WTC11 (cell line): ENCODE measurements at places on chromosomes 2 and 18. TPM values are rescaled to one million over a fixed set of nuclear protein-coding genes. Genes with fewer than 3 reads are reported as not detected.
A peak's percentile ranks its signal among the peaks of the same experiment; 100 is the strongest.

- peaks cover 42% of the 10 kb centered on the region for H3K4me1 ChIP-seq
- DNase-seq = no peak
- H3K27me3 ChIP-seq = peaks cover 92% of the 10 kb centered on the region
- H3K27ac ChIP-seq = no peak overlapping the region
- no peak overlapping the region for H3K4me3 ChIP-seq
- H3K36me3 ChIP-seq = no peaks in the 10 kb centered on the region; the same call in 1 of the 2 replicates
Measured at GRCh38 chr2:176642074-176642473, 372.8 kb downstream of the MTX2 start.

DNA sequence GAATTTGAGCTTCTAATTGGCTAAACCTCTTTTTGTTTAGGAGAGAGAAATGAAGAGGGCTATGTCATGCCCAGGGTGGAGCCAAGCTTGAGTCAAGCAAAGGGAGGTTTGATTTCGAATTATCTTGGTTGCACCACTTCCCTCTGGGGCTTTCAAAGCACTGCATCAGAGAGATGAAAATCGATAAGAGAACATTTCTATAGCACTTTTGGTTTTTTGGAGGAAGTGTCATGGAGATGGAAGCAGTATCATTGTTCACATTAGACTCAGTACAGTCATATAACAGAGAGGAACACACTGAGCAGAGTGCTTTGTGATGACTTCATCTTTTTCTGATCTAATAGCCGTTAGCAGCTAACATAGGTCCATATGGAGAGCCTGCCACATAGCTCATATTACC, 120.3 kb upstream of the UXS1 start:
- H3K27me3 ChIP-seq = no peaks in the 10 kb centered on the region
- H3K4me3 ChIP-seq = no peak overlapping the region
- no peak overlapping the region for H3K27ac ChIP-seq
- no peaks in the 10 kb centered on the region for H3K36me3 ChIP-seq
- H3K4me1 ChIP-seq = peaks cover 7% of the 10 kb centered on the region; the same call in 1 of the 2 replicates

- DNase-seq = no peak
- peaks cover 15% of the 10 kb centered on the region for H3K4me1 ChIP-seq
- H3K4me3 ChIP-seq = no peak overlapping the region
- no peaks in the 10 kb centered on the region for H3K27me3 ChIP-seq
Measured at GRCh38 chr2:196278491-196278911, 107.1 kb upstream of the STK17B start.

GRCh38 chr2:191853843-191854242, 7.0 kb upstream of the CAVIN2 start:
- H3K4me1 ChIP-seq = peaks cover 18% of the 10 kb centered on the region
- DNase-seq = no peak
- H3K4me3 ChIP-seq = no peak overlapping the region

- no peak overlapping the region for H3K27ac ChIP-seq
- no peaks in the 10 kb centered on the region for H3K27me3 ChIP-seq
- H3K4me3 ChIP-seq = no peak overlapping the region
- no peaks in the 10 kb centered on the region for H3K4me1 ChIP-seq
- DNase-seq = no peak
Measured at GRCh38 chr2:166224197-166224596, 96.4 kb upstream of the SCN1A start.

DNA sequence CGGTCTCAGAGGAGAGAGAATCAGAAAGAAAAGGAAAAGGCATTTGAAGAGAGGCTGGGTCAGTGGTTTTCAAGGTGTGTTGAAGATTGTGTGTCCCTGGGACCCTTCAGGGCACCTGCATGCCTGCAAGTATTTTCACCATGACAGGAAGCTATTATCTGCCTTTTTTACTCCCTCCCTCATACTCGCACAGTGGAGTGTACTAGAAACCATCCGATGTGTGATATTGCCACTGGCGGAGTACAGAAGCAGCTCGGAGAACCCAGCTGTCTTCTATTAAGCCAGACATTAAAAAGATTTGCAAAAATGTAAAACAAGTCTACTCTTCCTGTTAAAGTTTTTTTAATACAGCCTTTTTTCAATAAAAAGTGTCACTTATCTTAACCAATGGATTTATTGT, 33.7 kb upstream of the RFX8 start:
- no peak overlapping the region for H3K27ac ChIP-seq
- no peak for DNase-seq
- peaks cover 6% of the 10 kb centered on the region; the same call in 1 of the 2 replicates for H3K27me3 ChIP-seq
- H3K36me3 ChIP-seq = peaks cover 7% of the 10 kb centered on the region

GRCh38 chr2:1688161-1688560, 56.2 kb downstream of the PXDN start:
- peaks cover 18% of the 10 kb centered on the region for H3K4me1 ChIP-seq
- H3K27me3 ChIP-seq = no peaks in the 10 kb centered on the region
- peaks cover 43% of the 10 kb centered on the region for H3K36me3 ChIP-seq
- H3K27ac ChIP-seq = peak overlapping the region; percentile 87
- H3K4me3 ChIP-seq = no peak overlapping the region
- no peak for DNase-seq

DNA sequence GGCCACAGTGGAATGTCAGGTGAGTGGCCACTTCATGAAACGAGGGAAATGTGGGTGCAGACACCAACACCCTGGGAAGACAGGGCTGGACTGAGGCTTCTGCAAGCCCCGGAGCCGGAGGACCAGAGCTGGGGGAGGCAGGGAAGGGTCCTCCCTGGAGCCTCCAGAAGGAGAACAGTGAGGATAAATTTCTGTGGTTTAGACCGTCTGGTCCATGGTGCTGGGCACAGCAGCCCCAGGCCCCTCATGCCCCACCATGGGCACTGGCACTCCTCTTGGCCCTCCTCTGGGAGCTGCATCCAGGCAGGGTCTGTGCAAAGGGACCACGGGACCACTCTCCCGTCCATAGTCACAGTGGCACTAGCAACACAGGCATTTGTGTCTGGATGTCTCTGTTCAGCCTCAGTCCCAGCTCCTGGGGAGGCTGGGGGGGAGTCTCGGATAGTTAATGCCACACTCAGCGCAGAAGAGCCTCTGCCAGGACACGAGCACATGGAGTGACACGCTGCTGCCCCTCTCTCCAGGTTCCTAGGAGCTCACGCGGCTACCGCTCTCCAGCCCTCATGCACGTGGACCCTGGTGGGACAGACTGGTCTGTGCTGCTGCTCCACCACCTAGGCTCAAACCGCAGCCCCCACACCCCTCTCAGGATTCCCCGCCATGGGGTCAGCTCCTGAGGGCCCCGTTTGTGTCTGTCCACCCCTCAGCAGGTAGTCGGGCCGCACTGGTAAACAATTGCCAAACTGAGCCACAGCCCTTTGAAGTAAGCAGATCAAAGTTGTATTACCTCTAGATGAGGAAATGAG, 305.9 kb upstream of the SALL3 start:
- H3K4me1 ChIP-seq = peaks cover 15% of the 10 kb centered on the region
- H3K27ac ChIP-seq = no peak overlapping the region
- peaks cover 23% of the 10 kb centered on the region for H3K36me3 ChIP-seq
- no peak for DNase-seq

DNA sequence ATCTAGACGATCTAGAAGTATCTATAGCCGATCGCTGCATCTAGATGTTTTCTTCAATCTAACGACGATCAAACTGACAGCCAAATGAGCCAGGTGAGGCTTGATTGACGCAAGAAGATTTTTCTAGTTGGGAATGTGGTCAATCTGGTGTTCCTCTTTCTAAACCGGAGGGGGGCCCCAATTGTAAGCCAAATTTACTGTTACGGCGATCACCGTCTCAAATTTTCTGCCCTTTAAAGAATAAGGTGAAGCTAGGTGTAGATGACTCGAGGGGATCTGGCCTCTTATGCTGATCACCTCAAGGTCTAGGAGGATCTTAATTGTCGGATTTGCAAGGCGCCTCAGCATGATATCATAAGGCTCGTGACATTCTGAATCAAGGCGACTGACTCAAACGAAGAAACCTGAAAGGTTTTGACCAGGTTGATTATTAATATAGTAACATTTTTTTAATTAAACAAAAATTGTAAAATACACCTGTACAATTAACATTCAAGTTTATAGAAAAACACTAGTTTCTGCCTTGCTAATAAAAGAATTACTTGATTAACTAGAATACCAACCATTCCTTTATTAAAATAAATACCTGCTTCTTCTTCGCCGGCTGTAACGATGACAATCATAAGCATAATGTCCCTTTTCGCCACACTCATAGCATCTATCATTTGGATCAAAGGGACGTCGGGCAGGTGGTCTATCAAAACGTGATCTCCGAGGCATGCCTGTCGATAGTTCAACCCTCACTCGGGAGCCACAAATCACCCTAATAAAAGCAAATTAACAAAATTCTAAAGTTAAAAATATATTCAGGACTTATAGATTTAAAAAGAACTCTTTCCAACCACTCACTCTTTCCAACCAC, 2.0 kb downstream of the SRSF7 start:
- no peak for DNase-seq
- peaks cover 44% of the 10 kb centered on the region for H3K4me1 ChIP-seq
- H3K4me3 ChIP-seq = peak overlapping the region; percentile 100

GRCh38 chr18:21342372-21342771, 100.3 kb downstream of the GREB1L start:
- no peak overlapping the region for H3K27ac ChIP-seq
- H3K4me1 ChIP-seq = peaks cover 20% of the 10 kb centered on the region
- no peak for DNase-seq

DNA sequence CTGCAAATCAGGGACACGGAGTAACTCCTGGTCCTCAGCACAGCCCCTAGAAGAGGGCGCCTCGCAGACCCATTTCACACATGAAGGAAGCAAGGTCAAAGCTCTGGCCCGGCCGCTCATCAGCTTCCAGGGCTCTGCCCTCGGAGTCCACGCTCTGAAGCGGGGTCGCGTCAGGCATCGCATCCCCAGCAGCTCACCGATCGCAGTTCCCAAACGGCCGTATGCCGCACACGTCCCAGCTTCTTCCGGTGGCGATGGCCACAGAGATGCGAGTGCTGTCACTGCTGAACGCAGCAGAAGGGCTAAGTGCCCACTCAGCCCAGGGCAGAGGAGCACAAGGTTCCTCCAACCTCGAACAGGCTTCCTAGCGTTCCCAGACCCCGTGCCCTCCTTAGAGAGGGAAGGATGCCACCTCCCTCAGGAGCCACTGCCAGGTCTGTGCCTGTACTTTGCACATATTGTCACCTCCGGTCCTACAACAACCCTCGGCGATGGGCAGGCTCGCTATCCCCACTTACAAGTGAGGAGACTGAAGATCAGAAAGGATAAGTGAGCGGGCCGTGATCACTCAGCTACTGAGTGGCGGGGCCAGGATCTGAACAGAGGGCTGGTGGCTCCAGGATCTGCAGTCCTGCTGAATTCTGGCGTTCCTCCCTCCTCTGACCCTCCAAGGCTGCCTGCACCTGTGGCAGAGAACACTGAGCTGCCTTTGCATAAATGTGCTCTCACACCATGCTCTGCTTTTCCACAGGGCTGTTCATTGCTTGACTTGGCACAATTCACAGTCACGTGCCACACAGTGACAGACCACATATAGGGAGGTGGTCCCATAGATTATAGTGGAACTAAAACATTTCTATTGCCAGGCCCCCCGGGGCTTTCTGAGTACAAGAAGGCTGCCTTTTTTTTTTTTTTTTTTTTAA, 71.4 kb downstream of the COPS8 start:
- H3K4me1 ChIP-seq = peaks cover 20% of the 10 kb centered on the region
- no peak overlapping the region for H3K27ac ChIP-seq
- peaks cover 3% of the 10 kb centered on the region; the same call in 1 of the 2 replicates for H3K36me3 ChIP-seq
- no peak for DNase-seq
- H3K27me3 ChIP-seq = no peaks in the 10 kb centered on the region; the same call in none of the 2 replicates

DNA sequence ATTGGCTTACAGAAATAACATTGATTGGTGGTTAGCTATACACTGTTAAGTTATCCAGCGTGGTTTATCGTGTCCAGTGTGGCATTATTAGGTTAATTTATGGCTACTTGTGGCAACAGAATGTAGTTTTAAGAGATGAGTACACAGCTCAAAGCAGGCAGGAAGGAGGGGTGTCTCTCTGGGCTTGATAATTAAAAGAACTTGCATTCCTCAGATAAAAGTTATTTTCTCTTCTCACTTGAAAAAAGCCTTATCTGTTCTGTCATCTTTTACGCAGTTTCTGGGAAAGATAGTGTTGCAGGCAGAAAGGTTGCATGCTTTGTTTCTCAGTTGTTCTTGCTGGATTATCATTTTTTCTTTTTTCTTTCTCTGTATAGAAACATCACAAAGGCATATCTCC, 154.4 kb upstream of the COL3A1 start:
- DNase-seq = no peak
- H3K4me1 ChIP-seq = no peaks in the 10 kb centered on the region
- H3K4me3 ChIP-seq = no peak overlapping the region

- peaks cover 70% of the 10 kb centered on the region for H3K4me1 ChIP-seq
Measured at GRCh38 chr2:85265304-85265703, 62.5 kb downstream of the TGOLN2 start.

GRCh38 chr18:8176109-8176508, 433.1 kb upstream of the RAB12 start:
- no peaks in the 10 kb centered on the region for H3K27me3 ChIP-seq
- no peak for DNase-seq
- H3K4me3 ChIP-seq = no peak overlapping the region
- no peak overlapping the region for H3K27ac ChIP-seq

- H3K4me3 ChIP-seq = no peak overlapping the region; the same call in 1 of the 2 replicates
- DNase-seq = no peak
Measured at GRCh38 chr18:21112543-21113105, 1.0 kb upstream of the ROCK1 start.

- peaks cover 3% of the 10 kb centered on the region; the same call in 1 of the 2 replicates for H3K36me3 ChIP-seq
- H3K27ac ChIP-seq = no peak overlapping the region
- no peak for DNase-seq
- H3K4me3 ChIP-seq = no peak overlapping the region
Measured at GRCh38 chr18:38951633-38952032, 1386.0 kb upstream of the CELF4 start.

DNA sequence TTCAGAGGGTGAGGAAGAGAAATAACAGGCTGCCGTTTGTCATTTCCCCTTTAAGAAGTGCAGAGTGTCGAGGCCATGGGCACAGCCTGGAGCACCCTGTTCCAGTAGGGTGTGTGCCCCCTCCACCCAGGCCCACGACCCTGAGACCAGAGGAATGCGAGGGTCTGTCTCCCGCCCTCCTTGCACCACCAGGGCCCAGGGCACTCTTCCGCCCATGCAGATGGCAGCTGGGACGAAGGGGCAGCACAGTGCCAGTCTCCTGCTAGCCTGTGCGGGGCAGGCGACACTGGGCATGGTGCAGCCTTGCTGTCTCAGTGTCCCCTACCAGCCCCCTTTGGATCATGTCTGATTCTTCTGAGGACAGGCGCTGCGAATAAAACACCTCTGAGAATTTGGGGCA, 15.8 kb upstream of the PDIA6 start:
- no peaks in the 10 kb centered on the region for H3K36me3 ChIP-seq
- DNase-seq = no peak
- no peak overlapping the region for H3K4me3 ChIP-seq
- H3K27ac ChIP-seq = no peak overlapping the region
- peaks cover 14% of the 10 kb centered on the region for H3K4me1 ChIP-seq

- no peak overlapping the region for H3K27ac ChIP-seq
- H3K27me3 ChIP-seq = no peaks in the 10 kb centered on the region
- H3K4me1 ChIP-seq = peaks cover 9% of the 10 kb centered on the region
- no peak for DNase-seq
- H3K4me3 ChIP-seq = no peak overlapping the region
- H3K36me3 ChIP-seq = no peaks in the 10 kb centered on the region
Measured at GRCh38 chr2:8456151-8457091, 225.4 kb upstream of the ID2 start.

Gene UGT1A8
- total RNA-seq = 0.11 to 0.13 TPM in 2 of 3 replicates, not detected in the other

Gene HMSD
- total RNA-seq = 3.0 to 8.1 TPM (median 6.1 TPM) in 3 replicates

Gene GPAT2
- total RNA-seq = 0.20 to 0.66 TPM (median 0.55 TPM) in 3 replicates

Gene TMEM178A
- total RNA-seq = 13.6 to 14.5 TPM (median 14.1 TPM) in 3 replicates

Gene DPP10
- 4.0 to 6.0 TPM (median 5.5 TPM) in 3 replicates for total RNA-seq

Gene PTPN2
- 37.7 to 45.3 TPM (median 43.3 TPM) in 3 replicates for total RNA-seq

Gene REEP1
- total RNA-seq = 0.53 to 1.9 TPM (median 0.89 TPM) in 3 replicates

Gene TBR1
- total RNA-seq = not detected in 3 replicates

Gene FOXD4L1
- 0.09 TPM in 1 of 3 replicates, not detected in the others for total RNA-seq

Gene CERKL
- total RNA-seq = 0.14 to 0.24 TPM in 2 of 3 replicates, not detected in the other

Gene OBSL1
- 159 to 221 TPM (median 213 TPM) in 3 replicates for total RNA-seq

Gene C2orf72
- total RNA-seq = 1.3 to 2.8 TPM (median 1.7 TPM) in 3 replicates

Gene APOB
- 1.4 to 1.6 TPM (median 1.5 TPM) in 3 replicates for total RNA-seq
